ENCODE measurements at places on chromosomes 2 and 18.

DNA sequence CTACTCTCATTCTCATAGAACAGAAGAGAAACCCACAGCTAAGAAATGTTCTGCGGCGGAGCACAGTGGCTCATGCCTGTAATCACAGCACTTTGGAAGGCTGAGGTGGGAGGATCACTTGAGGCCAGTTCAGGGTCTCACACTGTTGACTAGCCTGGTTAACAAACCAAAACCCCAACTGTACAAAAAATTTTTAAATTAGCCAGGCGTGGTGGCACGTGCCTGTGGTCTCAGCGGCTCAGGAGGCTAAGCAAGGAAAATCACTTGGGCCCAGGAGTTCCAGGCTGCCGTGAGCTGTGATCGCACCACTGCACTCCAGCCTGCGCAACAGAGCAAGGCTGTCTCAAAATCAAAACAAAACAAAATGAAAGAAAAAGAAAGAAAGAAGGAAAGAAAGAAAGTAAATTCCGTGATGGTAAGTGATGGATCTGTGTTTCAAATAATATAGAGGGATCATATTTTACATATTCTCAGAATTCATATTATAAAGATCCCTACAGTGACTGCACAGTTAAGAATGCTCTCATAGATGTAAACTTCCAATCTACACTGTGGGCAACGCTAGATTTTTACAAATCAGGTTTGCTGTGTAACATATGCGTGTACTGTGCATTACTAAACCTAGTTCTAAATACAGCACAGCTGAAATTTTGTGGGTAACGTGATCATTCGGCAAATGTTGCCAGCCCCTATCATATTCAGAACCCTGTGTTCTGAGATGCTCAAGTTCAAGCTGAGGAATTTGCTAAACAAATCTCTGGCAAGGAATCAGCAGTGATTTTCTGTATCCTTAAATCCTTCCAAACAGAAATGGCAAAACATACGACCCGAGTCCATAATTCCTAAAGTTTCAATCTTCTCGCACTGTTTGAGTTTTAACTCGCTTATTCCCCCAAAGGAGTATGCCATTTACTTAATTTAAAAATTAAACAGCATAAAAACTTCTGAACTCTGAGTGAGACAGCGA is 1.2 kb upstream of the RAB12 start:
- DNase-seq: no peak

GRCh38 chr2:160379399-160379798 is 114.2 kb downstream of the RBMS1 start:
- no peak for DNase-seq

DNA sequence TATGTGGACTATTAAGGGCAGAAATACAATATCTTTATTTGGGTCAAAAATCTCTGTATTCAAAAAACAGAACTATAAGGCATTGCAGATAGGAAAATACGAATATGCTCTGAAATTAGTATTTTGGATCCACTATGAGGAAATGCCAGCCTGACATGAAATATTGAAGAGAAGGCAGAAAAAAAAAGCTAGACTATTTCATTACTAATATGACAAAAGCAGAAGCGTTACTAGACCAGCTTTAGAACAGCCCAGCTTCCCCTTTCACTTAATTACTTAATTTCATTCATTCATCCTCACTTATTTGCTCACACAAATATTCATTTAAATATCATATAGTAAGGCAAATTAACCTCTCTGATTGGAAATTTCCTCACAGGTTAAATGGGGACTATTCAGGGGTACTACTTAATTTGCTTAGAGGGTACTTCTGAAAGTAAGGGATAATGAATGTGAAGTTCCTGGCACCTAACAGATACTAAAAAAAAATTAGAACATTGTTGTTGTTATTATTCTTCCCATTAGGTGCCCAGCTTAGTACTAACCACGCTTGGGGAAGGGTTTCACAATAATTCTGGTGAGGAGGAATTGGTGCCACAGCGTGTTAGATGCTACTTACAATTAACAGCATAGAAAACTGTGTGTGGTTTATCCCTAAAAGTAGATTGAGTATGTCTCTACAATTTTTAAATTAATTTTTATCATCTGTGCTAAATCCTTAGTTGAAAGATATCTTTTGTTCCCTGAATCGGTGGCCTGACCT is 71.1 kb upstream of the CTLA4 start:
- no peak for DNase-seq

GRCh38 chr2:135203944-135204343 is 151.9 kb downstream of the RAB3GAP1 start:
- DNase-seq: no peak

- no peak for DNase-seq
Observed at GRCh38 chr2:193538061-193538460, 1343.3 kb upstream of the TMEFF2 start.

DNA sequence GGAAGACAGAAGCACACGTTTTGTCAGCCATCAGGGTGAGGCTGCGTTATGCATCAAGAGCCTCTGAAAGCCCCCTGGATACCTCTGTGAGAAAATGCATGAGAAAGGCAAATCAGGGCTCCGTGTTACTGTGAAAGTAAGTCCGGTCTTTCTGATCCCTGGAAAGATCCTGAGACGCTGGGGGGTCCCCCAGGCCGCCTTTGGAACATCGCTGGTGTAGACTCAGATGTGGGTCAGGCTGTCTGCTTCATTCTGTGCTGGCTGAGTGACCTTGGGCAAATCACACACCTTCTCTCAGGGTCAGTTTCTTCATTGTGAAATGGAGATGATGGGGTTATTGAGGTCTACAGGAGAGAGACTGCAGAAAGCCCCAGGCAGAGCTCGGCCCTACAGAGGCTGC is 42.0 kb upstream of the HS6ST1 start:
- no peak for DNase-seq

- no peak for DNase-seq
Observed at GRCh38 chr2:43407935-43408334, 181.5 kb upstream of the ZFP36L2 start.

DNA sequence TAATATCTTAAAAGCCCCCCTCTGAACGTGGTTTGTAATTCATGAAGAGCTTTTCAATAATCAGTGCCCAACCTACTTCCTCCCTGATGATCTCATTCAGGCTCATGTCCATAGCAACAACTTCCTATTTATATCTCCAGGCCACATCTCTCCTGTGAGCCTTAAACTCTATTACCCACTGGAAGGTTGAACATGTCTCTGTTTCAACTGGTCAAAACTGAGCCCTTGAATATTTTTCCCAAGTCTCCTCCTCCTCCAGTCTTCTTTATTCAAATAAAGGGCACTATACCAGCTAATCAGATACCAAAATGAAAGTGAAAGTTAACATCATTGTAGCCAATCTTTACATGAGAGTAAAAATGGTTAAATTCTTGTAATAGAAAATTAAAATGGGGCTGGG is 63.7 kb upstream of the ITGA4 start:
- no peak for DNase-seq
